ENCODE measurements at places on chromosomes 3 and 15. TPM values are rescaled to one million over a fixed set of nuclear protein-coding genes. Genes with fewer than 3 reads are reported as not detected.
A peak's percentile ranks its signal among the peaks of the same experiment; 100 is the strongest.

GRCh38 chr3:160003520-160004128, 15.0 kb downstream of the IL12A start:
- no peak overlapping the region for H3K27ac ChIP-seq
- no peaks in the 10 kb centered on the region for H3K36me3 ChIP-seq
- DNase-seq, result peak; percentile 68
- no peaks in the 10 kb centered on the region for H3K4me1 ChIP-seq
- H3K4me3 ChIP-seq, result no peak overlapping the region

- H3K4me3 ChIP-seq, result no peak overlapping the region
- H3K4me1 ChIP-seq, result no peaks in the 10 kb centered on the region
- H3K36me3 ChIP-seq, result no peaks in the 10 kb centered on the region
Observed at GRCh38 chr3:44416031-44417030, 61.1 kb downstream of the ZNF445 start.

DNA sequence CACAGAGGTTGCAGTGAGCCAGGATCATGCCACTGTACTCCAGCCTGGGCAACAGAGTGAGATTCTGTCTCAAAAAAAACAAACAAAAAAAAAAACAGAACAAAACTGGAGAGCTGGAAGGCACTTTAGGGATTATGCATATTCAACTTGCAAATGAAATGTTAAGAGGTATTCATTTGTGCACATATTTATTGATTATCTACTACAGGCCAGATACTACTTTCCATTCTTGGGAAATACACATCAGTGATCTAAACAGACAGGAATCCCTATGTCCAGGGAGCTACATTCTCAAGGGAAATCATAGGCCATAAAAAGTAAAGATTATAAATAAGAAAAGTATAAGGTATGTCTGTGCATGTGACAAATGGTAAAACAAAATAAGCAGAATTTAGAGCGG, 322.6 kb downstream of the GABRG3 start:
- no peak for DNase-seq
- no peak overlapping the region for H3K27ac ChIP-seq
- H3K36me3 ChIP-seq, result no peaks in the 10 kb centered on the region

GRCh38 chr3:18394384-18394995, 30.6 kb downstream of the SATB1 start:
- H3K27ac ChIP-seq, result no peak overlapping the region
- no peaks in the 10 kb centered on the region for H3K4me1 ChIP-seq
- DNase-seq, result no peak
- no peaks in the 10 kb centered on the region for H3K36me3 ChIP-seq

- no peak overlapping the region for H3K27ac ChIP-seq
- no peaks in the 10 kb centered on the region for H3K27me3 ChIP-seq
- no peak for DNase-seq
- H3K36me3 ChIP-seq, result no peaks in the 10 kb centered on the region
- no peaks in the 10 kb centered on the region for H3K4me1 ChIP-seq
- H3K4me3 ChIP-seq, result no peak overlapping the region
Observed at GRCh38 chr3:32026593-32026992, 45.0 kb downstream of the ZNF860 start.

- DNase-seq, result no peak
- H3K4me3 ChIP-seq, result no peak overlapping the region
- peaks cover 7% of the 10 kb centered on the region for H3K36me3 ChIP-seq
- H3K27me3 ChIP-seq, result no peaks in the 10 kb centered on the region
- peaks cover 3% of the 10 kb centered on the region for H3K4me1 ChIP-seq
Observed at GRCh38 chr3:56612146-56612545, 55.2 kb downstream of the CCDC66 start.

DNA sequence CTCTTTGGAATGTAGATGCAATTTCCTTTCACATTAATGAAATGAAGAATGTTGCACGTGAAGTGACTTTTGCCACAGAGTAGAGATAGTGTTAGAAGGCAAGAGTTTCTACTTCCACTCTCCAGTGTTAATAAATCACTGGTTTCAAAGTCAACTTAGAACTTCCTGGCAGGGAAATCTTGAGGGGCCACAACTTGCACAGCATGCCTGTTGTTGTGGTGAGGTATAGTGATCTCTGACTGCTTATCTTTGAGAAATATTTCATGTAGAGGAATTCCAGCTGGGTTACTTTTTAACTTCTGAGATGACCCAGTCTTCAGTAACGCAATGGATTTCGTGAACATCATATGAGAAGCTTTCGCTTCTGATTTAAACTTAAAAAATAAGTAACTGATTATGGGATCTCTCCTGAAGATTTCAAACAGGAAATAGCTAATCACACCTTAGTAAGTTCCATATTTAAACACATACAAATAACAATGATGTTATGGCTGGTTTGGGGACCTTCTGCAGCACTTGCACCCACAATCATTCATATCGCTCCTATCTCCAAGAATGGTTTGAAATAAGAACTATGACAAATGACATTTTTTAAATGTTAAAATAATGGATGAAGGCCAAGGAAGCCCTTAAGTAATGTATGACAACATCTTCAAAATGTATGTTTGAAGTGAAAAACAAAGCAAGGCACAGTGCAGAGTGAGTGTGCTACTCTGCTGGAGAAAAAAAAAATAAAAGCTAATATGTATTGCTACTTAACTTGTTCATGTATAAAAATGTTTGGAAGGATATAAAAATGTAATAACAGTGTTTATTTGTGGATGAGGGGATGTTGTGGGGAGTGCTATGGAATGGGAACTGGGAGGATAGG, 726.5 kb upstream of the NECTIN3 start:
- H3K27ac ChIP-seq, result no peak overlapping the region
- no peak overlapping the region for H3K4me3 ChIP-seq
- H3K36me3 ChIP-seq, result no peaks in the 10 kb centered on the region
- H3K4me1 ChIP-seq, result peaks cover 21% of the 10 kb centered on the region

GRCh38 chr3:14307656-14308302, 94.6 kb upstream of the SLC6A6 start:
- H3K27ac ChIP-seq, result no peak overlapping the region
- H3K4me3 ChIP-seq, result no peak overlapping the region
- no peaks in the 10 kb centered on the region for H3K4me1 ChIP-seq

- H3K27ac ChIP-seq, result peak overlapping the region; percentile 62
- no peaks in the 10 kb centered on the region for H3K27me3 ChIP-seq
- H3K4me3 ChIP-seq, result no peak overlapping the region
- no peak for DNase-seq
- H3K4me1 ChIP-seq, result peaks cover 16% of the 10 kb centered on the region
Observed at GRCh38 chr15:89111961-89112340, 23.7 kb downstream of the ABHD2 start.

DNA sequence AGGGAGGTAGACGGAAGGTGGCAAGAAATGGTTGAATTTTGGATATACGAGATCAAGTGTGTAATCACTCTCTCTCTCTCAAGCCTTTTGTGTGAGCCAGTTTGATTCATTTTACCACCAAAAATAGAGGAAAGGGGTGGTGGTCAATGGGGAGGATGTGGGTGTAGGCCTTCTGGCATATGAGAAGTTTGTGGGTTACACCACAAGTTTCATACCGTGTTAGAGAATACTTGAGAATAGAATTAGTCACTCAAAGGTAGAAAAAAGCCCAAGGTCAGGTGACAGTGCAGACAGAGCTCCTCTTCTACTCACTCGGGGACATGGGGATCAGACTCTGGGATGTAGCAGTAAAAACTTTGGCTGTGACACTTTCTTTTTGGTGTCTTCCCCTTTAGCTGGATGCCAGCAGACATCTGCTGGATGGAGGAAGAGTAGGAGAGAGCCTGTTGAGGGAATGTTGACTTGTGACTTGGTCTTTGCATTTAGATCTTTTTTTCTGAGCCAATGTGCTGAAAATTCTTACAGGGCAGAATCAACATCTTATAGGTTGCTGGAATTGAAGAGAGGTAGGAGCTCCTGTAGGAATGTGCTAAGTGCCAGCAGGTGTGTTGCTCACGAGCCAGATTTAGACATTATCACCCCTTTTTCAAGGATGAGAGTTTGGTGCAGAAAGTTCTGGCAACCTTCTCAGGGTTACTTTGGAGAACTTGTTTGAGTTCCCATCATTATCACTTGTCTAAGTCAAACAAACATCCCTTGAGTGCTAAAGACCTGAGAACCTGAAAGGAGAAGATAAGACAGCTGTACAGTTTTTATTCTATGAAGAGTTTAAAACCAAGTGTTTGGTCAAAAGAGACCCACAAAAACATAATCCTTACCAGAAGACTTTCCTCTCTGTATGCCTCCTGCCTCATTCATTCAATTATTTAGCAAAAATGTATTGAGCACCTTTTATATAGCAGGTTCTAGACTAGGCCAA, 43.9 kb upstream of the RYK start:
- H3K4me1 ChIP-seq, result no peaks in the 10 kb centered on the region
- no peak overlapping the region for H3K4me3 ChIP-seq
- DNase-seq, result no peak
- H3K36me3 ChIP-seq, result no peaks in the 10 kb centered on the region

GRCh38 chr15:51103330-51103729, 8.6 kb upstream of the TNFAIP8L3 start:
- no peaks in the 10 kb centered on the region for H3K36me3 ChIP-seq
- H3K27ac ChIP-seq, result no peak overlapping the region
- H3K27me3 ChIP-seq, result no peaks in the 10 kb centered on the region
- H3K4me3 ChIP-seq, result no peak overlapping the region
- peak; percentile 31 for DNase-seq

ETV5 gene
- total RNA-seq, result 40.9 TPM

GOLGA6L9 gene
- 3.8 TPM for total RNA-seq

SGO1 gene
- total RNA-seq, result 15.5 TPM

PPP1R14D gene
- total RNA-seq, result not detected

TTLL13 gene
- total RNA-seq, result not detected

GABRB3 gene
- not detected for total RNA-seq

All from endothelial cell of umbilical vein (primary cell).